Central memory CD8-positive, alpha-beta T cell (primary cell): ENCODE measurements at places on chromosomes 5 and 9.
A peak's percentile ranks its signal among the peaks of the same experiment; 100 is the strongest.

DNA sequence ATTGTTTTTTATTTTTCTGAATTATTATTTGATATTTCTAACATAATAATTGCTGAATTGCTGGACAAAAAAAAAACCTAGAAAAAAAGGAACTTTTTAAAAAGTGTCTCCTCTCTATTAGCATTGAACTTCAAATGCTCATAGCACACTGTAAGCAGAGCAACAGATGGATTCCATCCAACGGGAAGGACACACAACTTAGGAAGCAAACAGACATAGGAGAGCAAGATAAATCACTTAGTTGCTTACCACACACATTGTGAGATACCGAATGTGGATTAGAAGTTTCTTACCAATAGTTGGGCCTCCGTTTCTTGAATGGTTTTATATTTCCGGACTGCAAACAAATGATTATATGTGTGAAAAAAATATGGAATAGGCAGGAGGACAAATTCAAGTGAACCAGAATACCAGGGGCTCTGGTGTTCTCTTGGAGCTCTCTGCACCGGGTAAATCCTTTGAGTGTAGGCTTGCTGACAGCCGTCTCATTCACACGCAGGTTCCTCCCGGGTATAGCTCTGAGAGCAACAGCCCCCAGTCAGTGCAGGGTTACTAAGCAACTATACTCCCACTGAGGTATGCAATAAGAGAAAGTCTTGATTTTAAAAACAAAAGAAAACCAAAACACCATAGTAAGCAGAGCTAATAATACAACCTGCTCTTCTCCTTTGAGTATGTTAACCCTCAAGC lies 217.6 kb downstream of the TMEM167A start:
- no peak overlapping the region for H3K4me3 ChIP-seq
- H3K4me1 ChIP-seq, result no peaks in the 10 kb centered on the region
- no peaks in the 10 kb centered on the region for H3K36me3 ChIP-seq
- H3K27ac ChIP-seq, result no peak overlapping the region
- no peaks in the 10 kb centered on the region for H3K27me3 ChIP-seq

DNA sequence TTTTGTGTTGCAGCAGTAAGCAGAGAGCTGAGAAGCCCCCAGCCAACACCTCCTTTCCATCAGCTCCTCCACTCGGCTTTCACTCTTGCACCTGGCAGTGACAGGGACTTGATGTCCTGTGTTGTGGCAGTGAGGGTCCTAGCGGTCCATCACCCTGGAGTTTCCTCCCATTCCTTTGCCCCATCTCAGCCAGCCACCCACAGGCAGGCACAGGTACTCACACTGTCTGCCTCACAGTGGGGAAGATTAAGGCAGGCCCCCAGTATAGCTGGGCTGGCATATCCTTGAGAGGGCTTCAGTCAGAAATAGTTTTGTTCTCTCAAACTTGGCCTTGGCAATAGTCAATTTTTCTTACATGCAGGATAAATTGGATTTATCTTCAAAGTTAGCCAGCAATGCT lies 362.7 kb downstream of the GADD45G start:
- no peak for DNase-seq
- H3K4me3 ChIP-seq, result no peak overlapping the region

- no peak overlapping the region for H3K27ac ChIP-seq
- H3K36me3 ChIP-seq, result no peaks in the 10 kb centered on the region
- H3K4me3 ChIP-seq, result no peak overlapping the region
- H3K4me1 ChIP-seq, result no peaks in the 10 kb centered on the region
- DNase-seq, result no peak
These were observed 140.7 kb upstream of the RANBP3L start for GRCh38 chr5:36442352-36442751.

DNA sequence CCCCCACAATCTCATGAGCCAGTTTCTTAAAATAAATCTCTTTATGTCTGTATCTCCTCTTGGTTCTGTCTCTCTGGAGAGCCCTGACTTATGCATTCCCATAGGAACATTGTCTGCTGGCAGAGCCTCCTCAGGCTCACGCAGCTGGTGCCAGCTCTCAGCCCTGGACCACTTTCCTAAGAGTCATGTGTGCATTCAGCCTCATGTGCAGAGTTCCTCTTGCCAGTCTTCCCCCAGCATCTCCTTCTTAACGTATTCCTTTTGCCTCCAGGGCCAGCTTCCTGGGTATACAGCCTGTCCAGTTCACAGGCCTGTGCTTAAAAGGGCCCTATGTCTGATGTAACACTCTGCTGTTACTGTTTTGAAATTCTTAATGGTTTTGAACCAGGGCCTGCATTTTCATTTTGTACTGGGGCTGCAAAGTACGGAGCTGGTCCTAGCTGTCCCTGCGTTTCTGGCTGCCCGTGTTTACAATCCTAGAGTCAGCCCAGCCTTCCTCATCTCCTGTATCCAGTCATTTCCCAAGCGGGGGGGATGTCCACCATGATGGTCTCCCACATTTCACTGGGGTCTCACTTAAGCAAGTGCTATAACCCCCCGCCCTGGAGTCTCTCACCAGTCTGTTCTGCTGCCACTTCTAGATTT lies 18.1 kb downstream of the ANKRD33B start:
- no peak overlapping the region for H3K4me3 ChIP-seq
- no peak for DNase-seq
- no peak overlapping the region for H3K27ac ChIP-seq
- H3K36me3 ChIP-seq, result peaks cover 4% of the 10 kb centered on the region
- peaks cover 6% of the 10 kb centered on the region for H3K4me1 ChIP-seq

DNA sequence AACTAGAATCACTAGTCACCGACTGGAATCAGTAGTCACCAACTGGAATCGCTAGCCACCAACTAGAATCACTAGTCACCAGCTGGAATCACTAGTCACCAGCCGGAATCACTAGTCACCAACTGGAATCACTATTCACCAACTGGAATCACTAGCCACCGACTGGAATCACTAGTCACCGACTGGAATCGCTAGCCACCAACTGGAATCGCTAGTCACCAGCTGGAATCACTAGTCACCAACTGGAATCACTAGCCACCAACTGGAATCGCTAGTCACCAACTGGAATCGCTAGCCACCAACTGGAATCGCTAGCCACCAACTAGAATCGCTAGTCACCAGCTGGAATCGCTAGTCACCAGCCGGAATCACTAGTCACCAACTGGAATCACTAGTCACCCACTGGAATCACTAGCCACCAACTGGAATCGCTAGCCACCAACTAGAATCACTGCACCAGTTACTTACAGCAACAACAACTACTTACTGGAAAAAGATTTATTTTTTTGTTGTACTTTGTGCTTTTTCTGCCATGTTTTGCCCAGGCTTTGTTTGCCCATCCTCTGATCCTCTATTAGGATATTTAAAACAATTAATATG lies 25.7 kb upstream of the FLT4 start:
- H3K4me1 ChIP-seq, result peaks cover 13% of the 10 kb centered on the region
- no peak overlapping the region for H3K27ac ChIP-seq
- peaks cover 2% of the 10 kb centered on the region for H3K36me3 ChIP-seq
- H3K27me3 ChIP-seq, result peaks cover 12% of the 10 kb centered on the region

GRCh38 chr5:177370488-177371119 lies 12.9 kb downstream of the RGS14 start:
- no peak overlapping the region for H3K4me3 ChIP-seq
- no peak overlapping the region for H3K27ac ChIP-seq
- H3K4me1 ChIP-seq, result peaks cover 57% of the 10 kb centered on the region
- H3K27me3 ChIP-seq, result no peaks in the 10 kb centered on the region
- H3K36me3 ChIP-seq, result peaks cover 34% of the 10 kb centered on the region

GRCh38 chr9:34124926-34125325 lies 1.6 kb downstream of the DCAF12 start:
- peaks cover 38% of the 10 kb centered on the region for H3K36me3 ChIP-seq
- DNase-seq, result no peak
- peak overlapping the region; percentile 92 for H3K4me3 ChIP-seq
- H3K27me3 ChIP-seq, result no peaks in the 10 kb centered on the region
- peaks cover 62% of the 10 kb centered on the region for H3K4me1 ChIP-seq
- peak overlapping the region; percentile 97 for H3K27ac ChIP-seq

- H3K27me3 ChIP-seq, result no peaks in the 10 kb centered on the region
- peaks cover 17% of the 10 kb centered on the region for H3K4me1 ChIP-seq
- no peak overlapping the region for H3K4me3 ChIP-seq
These were observed 16.8 kb downstream of the SKP2 start for GRCh38 chr5:36168737-36169136.

DNA sequence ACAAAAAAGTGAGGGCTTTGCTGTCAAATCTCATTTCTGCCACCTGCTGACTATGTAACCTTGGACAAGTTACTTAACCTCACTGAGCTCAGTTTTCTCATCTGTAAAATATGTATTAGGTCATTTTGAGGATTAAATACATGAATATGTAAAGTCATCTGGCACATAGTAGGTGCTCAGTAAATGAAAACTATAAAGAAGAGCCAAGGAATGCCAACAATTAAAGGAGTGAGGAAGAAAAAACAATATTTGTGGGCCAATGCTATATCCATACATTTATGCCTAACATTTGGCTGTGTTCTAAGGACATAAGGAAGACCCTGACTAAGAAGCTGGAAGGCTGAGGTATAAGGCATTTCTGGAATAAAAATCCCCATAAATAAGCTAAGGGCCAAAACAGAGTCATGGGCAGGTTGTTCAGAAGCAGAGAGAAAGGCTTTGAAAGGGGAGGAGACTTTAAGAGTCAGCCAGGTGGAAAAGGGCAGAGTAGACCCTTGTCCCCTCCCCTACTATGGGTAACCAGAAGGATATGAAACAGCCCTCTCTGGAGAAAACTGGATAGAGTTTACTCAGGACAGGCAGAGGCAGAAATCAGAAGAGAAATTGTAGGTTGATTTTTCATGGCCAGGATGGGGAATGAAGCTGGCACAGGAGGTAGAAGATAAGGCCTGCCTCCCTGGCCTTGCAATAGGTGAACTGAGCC lies 47.6 kb upstream of the SIL1 start:
- no peaks in the 10 kb centered on the region for H3K36me3 ChIP-seq
- peaks cover 16% of the 10 kb centered on the region for H3K27me3 ChIP-seq
- DNase-seq, result no peak
- H3K27ac ChIP-seq, result peak overlapping the region; percentile 11

GRCh38 chr9:122695696-122696095 lies 20.8 kb downstream of the OR1L3 start:
- no peaks in the 10 kb centered on the region for H3K36me3 ChIP-seq
- DNase-seq, result no peak
- H3K27ac ChIP-seq, result no peak overlapping the region
- H3K4me3 ChIP-seq, result no peak overlapping the region
- H3K27me3 ChIP-seq, result peaks cover 20% of the 10 kb centered on the region

DNA sequence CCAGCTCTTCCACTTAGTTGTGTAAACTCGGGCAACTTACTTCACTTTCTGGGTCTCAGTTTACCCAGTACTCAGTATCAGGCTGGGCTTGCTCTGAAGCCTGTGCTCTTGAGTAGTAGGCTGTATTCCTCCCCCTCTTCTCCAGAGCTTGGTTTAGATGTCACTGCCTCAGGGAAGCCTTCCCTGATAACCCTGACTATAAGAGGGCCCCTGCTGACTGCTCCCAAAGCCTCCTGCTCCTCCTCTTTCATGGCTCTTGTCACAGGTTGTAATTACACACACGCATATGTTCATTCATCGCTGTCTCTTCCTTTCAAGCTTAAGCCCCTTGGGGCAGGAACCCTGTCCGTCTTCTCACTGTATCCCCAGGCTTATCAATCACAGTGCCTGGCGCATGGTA lies 140.2 kb downstream of the RGS3 start:
- DNase-seq, result no peak
- no peak overlapping the region for H3K4me3 ChIP-seq
- H3K27ac ChIP-seq, result no peak overlapping the region
- no peaks in the 10 kb centered on the region for H3K27me3 ChIP-seq
- H3K4me1 ChIP-seq, result no peaks in the 10 kb centered on the region
- H3K36me3 ChIP-seq, result peaks cover 2% of the 10 kb centered on the region

- peak overlapping the region; percentile 75 for H3K4me3 ChIP-seq
- H3K36me3 ChIP-seq, result no peaks in the 10 kb centered on the region
- peak overlapping the region; percentile 88 for H3K27ac ChIP-seq
- H3K27me3 ChIP-seq, result no peaks in the 10 kb centered on the region
These were observed 101.1 kb upstream of the NR4A3 start for GRCh38 chr9:99720455-99721050.

DNA sequence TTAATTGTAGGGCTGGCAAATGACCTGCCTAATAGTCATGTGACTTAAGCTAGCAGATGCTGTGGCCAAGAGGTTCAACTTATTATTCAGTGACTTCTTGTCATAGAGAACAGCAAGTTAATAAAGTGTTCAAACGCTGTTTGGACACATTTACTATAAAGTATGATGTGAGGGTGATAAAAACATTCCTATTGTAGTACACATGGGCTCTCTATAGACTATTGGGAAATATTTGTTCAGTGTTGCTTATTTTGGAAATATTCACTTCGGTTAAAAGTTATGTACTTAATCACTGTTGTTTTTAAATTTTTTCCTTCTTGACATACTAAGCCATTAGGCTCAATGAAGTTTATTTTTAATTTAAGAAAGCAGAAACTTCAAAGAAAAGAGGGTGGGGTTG lies 345.0 kb downstream of the NNT start:
- no peak overlapping the region for H3K27ac ChIP-seq
- H3K4me1 ChIP-seq, result no peaks in the 10 kb centered on the region
- no peak overlapping the region for H3K4me3 ChIP-seq
- no peaks in the 10 kb centered on the region for H3K36me3 ChIP-seq

DNA sequence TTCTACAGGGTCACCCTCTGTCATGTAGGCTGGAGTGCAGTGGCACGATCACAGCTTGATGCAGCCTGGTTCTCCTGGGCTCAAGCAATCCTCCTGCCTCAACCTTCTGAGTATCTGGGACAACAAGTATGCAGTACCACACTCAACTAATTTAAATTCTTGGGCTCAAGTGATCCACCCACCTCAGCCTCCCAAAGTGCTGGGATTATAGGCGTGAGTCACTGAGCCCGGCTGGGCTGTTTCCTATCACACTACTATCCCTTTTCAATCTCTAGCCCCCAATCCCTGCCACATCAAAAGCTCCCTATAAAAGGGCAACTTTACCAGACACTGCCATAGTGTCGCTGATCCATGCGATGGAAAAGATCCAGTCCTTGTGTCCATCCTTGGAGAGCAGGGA lies 20.4 kb downstream of the DCAF12 start:
- peaks cover 53% of the 10 kb centered on the region for H3K36me3 ChIP-seq
- DNase-seq, result no peak
- H3K27ac ChIP-seq, result no peak overlapping the region
- peaks cover 16% of the 10 kb centered on the region for H3K4me1 ChIP-seq

GRCh38 chr9:76729116-76729515 lies 35.1 kb upstream of the PCA3 start:
- DNase-seq, result no peak
- no peaks in the 10 kb centered on the region for H3K36me3 ChIP-seq
- H3K27ac ChIP-seq, result no peak overlapping the region
- H3K4me1 ChIP-seq, result no peaks in the 10 kb centered on the region
- H3K4me3 ChIP-seq, result no peak overlapping the region
- H3K27me3 ChIP-seq, result peaks cover 37% of the 10 kb centered on the region

DNA sequence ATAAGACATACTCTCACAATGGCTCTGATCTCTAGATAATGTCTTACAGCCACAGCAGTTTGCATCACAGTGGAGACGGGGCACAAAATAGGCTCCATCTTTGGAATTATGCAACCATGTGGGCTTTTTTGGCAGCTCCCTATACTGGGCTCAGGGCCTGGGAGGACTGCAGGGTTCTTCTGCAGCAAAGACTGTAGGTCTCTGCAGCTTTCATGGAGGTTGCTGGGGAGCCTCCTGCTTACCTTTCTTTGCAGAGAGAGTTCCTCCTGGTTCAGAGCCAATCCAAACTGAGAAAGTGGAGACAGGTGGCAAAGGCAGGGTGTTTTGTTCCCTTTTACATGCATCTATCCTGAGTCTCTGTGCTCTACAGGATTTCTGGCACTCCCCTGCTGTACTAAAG lies 558.0 kb downstream of the TLR4 start:
- H3K27me3 ChIP-seq, result no peaks in the 10 kb centered on the region
- no peak overlapping the region for H3K27ac ChIP-seq
- no peak overlapping the region for H3K4me3 ChIP-seq
- DNase-seq, result no peak
